ENCODE measurements at places on chromosomes 3 and 15.

GRCh38 chr3:23455084-23455483 is 252.0 kb downstream of the UBE2E2 start:
- no peak for DNase-seq

- DNase-seq = no peak
These were observed 105.2 kb downstream of the NUP210 start for GRCh38 chr3:13314877-13315276.

- DNase-seq = no peak
These were observed 1.9 kb downstream of the PCOLCE2 start for GRCh38 chr3:142886940-142887339.

DNA sequence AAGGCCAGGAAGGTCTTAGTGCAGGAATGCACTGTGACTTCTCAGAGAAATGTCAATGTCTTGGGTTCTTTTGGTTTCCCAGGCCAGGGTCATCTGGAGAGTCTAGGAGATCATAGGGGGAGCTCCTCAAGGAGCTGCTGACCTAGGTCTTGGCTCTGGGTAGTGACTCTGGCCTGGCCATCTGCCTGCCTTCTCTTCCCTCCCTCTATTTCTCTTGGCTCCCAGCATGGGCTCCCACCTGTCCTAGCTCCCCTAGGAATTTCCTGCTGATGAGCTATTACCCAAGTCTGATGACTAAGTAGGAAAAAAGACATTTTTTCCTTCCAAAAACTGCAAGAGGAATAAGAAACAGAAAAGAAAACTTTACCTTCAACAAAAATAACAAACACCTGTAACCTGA is 57.4 kb downstream of the BSN start:
- DNase-seq = no peak

DNA sequence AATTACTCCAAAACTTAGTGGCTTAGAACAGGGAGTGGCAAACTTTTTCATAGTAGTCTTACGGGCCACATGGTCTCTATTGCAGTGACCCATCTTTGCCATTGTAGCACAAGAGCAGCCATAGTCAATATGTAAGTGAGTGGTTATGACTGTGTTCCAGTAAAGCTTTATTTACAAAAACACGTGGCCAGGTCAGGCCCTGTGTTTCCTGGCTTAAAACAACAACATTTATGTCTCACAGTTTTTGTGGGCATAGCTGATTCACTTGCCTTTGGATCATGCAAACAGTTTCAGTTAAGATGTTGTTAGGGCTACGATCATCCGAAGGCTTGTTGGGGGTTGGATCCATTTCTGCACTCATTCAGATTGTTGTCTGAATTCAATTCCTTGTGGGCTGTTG is 103.8 kb downstream of the CHCHD6 start:
- no peak for DNase-seq

DNA sequence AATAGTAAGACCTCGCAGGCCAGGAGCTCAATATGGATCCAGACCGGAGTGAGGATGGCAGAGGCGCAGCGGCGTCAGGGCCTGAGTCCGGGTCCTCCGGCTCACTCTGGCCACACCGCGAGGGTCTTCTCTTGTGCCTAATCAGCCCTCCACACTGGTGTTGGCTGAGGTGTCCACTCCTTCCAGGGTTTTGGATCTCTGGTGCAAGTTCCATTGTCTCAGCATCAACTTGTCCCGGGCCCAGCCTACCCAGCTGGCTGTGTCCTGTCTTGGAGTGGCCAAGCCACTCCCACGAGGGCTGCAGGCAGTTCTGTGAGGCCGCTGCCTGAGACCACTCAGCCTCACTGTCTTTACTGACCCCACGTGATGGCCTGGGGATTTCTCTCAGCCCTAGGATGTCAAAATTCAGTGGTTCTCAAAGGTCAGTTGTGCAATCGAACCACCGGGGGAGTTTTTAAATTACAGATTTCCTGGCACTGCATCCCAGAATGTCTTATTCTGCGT is 12.6 kb upstream of the GOLGA6L7 start:
- DNase-seq = no peak

GRCh38 chr3:125389282-125389681 is 14.2 kb upstream of the ZNF148 start:
- no peak for DNase-seq

DNA sequence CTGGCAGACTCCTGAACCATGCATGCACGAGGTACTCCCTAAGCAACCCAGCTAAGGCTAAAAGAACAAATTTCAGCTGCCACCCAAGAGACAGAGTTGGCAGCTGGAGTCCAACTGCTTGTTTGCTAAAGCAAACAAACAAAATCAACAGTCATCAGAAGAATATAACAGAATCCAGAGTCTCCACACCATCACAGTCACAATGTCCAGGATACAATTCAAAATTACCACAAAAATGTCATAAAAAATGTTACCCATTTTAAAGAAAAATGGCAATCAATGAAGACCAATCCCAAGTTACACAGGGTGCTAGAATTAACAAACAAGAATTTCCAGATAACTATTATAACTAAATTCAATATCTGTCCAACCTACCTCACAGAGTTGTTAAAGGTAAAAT is 42.9 kb downstream of the RFTN1 start:
- DNase-seq = no peak

Measured in T47D (cell line).